ENCODE measurements at places on chromosomes 6 and 20. TPM values are rescaled to one million over a fixed set of nuclear protein-coding genes. Genes with fewer than 3 reads are reported as not detected.
A peak's percentile ranks its signal among the peaks of the same experiment; 100 is the strongest.

PSMB1 gene
- total RNA-seq: 261 TPM

DNA sequence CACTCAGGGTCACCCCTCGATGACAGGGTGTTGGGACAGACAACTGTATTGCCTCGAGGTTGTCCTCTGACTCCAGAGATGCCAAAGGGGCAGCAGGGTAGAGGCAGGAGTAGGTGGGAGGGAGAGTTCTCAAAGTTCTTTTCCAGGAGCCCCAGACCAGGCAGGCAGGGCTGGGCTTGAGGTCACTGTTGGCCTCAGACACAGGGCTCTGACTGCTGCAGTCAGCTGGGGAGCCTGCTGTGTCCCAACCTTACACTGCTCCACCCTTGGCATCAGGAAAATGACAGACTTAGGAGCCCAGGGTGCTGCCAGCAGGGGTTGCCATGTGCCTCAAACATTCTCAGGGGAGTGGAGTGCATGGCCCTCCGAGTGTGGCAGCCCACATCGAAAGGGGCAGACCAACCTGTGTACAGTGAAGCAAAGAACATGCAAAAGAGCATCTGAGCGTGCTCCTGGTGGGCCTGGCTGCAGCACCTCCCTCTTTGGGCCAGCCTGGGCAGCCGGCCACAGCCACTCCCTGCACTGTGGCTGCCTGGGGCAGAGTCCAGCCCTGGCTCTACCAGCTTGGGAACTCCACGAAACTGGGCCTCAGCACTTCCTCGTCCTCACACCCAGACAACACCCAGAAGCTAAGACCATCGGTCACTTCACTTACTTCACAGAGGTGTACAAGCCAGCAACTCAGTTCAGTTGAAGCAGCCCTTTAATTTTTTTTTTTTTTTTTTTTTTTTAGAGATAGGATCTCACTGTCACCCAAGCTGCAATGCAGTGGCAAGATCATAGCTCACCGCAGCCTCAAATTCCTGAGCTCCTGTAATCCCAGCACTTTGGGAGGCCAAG lies 24.0 kb downstream of the C6orf132 start:
- no peaks in the 10 kb centered on the region for H3K36me3 ChIP-seq
- H3K27me3 ChIP-seq: no peaks in the 10 kb centered on the region
- peaks cover 38% of the 10 kb centered on the region for H3K4me1 ChIP-seq
- peak overlapping the region; percentile 33 for H3K27ac ChIP-seq
- no peak overlapping the region for H3K4me3 ChIP-seq
- DNase-seq: peak; percentile 82

- no peaks in the 10 kb centered on the region for H3K4me1 ChIP-seq
- no peak overlapping the region for H3K4me3 ChIP-seq
- H3K27ac ChIP-seq: no peak overlapping the region
- H3K36me3 ChIP-seq: no peaks in the 10 kb centered on the region
These were observed 96.2 kb downstream of the TTLL2 start for GRCh38 chr6:167420858-167421766.

GRCh38 chr6:170153436-170154319 lies 137.2 kb downstream of the DLL1 start:
- H3K36me3 ChIP-seq: no peaks in the 10 kb centered on the region
- H3K4me1 ChIP-seq: no peaks in the 10 kb centered on the region
- peaks cover 9% of the 10 kb centered on the region for H3K27me3 ChIP-seq
- H3K4me3 ChIP-seq: no peak overlapping the region
- H3K27ac ChIP-seq: no peak overlapping the region
- no peak for DNase-seq

DNA sequence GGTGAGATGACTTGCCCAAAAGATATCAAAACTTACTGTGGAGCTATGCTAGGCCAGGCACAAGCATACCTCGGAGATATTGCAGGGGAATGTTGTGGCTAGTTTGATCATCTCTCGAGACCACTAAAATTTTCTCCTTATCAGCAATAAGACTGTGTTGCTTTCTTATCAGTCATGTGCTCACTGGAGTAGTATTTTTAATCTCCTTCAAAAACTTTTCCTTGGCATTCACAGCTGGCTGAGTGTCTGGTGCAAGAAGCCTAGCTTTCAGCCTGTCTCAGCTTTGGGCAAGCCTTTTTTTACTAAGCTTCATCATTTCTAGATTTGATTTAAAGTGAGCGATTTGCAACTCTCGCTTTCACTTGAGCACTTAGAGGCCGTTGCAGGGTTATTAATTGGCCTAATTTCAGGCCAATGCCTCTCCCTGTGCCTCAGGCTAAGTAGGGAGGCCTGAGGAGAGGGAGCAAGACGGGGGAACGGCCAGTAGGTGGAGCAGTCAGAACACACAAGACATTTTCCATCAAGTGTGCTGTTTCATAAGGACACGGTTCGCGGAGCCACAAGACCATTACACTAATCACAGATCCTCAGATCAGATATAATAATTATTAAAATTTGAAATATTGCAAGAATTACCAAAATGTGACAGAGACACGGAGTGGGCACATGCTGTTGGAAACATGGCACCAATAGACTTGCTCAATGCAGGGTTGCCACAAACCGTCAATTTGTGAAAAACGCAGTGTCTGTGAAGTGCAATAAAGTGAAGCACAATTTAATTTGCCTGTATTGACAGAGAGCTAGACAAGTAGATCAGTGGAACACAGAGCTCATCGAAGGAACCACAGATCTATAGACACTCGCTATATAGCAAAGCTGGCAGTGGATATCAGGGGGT lies 106.8 kb upstream of the SIRPG start:
- no peaks in the 10 kb centered on the region for H3K36me3 ChIP-seq
- peak; percentile 88 for DNase-seq
- H3K4me3 ChIP-seq: no peak overlapping the region

TSHZ2 gene
- 13.4 TPM for total RNA-seq

TBX18 gene
- 16.2 TPM for total RNA-seq

- no peak overlapping the region for H3K4me3 ChIP-seq
- peaks cover 34% of the 10 kb centered on the region for H3K4me1 ChIP-seq
- H3K27ac ChIP-seq: peak overlapping the region; percentile 16
- DNase-seq: peak; percentile 79
These were observed 14.7 kb upstream of the PYGB start for GRCh38 chr20:25233016-25233772.

F13A1 gene
- not detected for total RNA-seq

DNA sequence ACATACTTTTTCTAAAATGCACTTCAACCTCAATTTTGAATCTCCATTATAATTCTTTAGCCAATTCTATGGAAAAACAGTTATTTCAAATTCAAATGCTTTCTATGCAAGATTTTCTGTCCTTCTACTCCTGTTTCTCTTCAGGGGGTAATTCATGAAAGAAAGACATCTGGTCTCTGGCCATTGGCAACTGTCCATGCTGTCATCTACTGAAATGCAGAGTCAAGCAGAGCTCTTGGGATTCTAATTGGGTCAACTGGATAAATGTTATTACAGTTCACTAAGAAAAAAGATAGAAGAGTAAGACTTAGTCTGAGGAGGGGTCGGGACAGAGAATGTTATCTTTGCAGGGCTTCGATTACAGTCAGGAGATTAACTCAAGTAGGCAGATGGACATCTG lies 22.0 kb upstream of the BMP5 start:
- no peaks in the 10 kb centered on the region for H3K36me3 ChIP-seq
- no peaks in the 10 kb centered on the region for H3K27me3 ChIP-seq
- H3K4me1 ChIP-seq: peaks cover 14% of the 10 kb centered on the region
- no peak overlapping the region for H3K27ac ChIP-seq
- no peak for DNase-seq
- no peak overlapping the region for H3K4me3 ChIP-seq

- H3K36me3 ChIP-seq: no peaks in the 10 kb centered on the region
- H3K4me3 ChIP-seq: no peak overlapping the region
These were observed 253.5 kb downstream of the NRN1 start for GRCh38 chr6:5753209-5753608.

KHDC1L gene
- not detected for total RNA-seq

DNA sequence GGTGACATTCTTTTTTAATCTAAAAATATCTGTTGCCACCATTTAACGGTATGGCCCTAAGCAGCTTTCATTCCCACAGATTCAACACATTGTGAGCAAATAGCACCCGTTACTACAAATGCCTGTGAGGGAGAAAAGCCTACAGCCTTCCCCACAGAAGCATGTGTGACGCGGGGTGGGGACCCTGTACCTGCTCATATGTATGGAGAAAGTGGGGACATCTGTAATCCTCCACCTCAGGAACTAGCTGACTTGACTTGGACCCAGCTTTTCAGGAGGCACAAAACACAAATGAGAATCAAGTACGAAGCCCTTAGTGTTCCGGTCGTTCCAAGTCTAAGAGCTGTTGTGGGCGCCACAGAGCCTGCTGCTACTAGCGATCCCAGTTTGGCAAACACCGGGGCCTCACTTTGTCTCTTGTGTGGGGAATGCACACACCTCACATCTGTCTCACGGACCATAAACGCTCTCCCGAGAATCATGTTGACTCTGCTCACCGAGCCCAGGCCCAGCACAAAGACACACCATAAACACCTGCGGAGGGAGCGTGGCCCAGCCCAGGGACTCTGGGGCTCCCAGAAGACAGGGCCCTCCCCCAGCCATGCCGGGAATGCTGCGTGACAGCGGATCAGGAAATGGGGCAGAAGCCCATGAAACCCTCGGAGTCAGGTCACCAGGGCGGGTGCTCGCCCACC lies 21.6 kb downstream of the DLL1 start:
- no peak overlapping the region for H3K4me3 ChIP-seq
- H3K36me3 ChIP-seq: no peaks in the 10 kb centered on the region
- no peak for DNase-seq
- peaks cover 8% of the 10 kb centered on the region for H3K27me3 ChIP-seq

- no peaks in the 10 kb centered on the region for H3K27me3 ChIP-seq
- H3K4me1 ChIP-seq: peaks cover 25% of the 10 kb centered on the region
- no peak for DNase-seq
- no peak overlapping the region for H3K4me3 ChIP-seq
These were observed 35.0 kb downstream of the TGM2 start for GRCh38 chr20:38129893-38130609.

- no peaks in the 10 kb centered on the region for H3K36me3 ChIP-seq
- peak overlapping the region; percentile 94 for H3K4me3 ChIP-seq
- peaks cover 45% of the 10 kb centered on the region for H3K4me1 ChIP-seq
- DNase-seq: peak; percentile 52
- no peaks in the 10 kb centered on the region for H3K27me3 ChIP-seq
These were observed 3.5 kb downstream of the AKIRIN2 start for GRCh38 chr6:87698547-87699006.

DNA sequence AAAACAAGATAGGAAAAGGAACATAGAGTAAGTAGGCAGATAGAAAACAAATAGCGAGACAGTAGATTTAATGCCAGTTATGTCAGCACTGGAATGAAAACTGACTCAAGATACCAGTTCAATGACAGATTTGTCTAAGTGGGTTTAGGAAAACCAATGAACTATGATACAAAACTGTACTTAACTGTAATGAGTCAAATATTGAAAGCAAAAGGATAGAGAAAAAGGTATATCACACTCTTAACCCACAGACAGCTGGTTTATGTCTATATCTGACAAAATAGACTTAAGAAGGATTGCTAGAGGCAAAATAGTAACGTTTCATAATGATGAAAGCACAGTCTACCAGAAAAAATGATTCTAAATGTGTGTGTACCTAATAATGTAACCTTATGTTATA lies 38.2 kb downstream of the ATRN start:
- no peak overlapping the region for H3K27ac ChIP-seq
- no peaks in the 10 kb centered on the region for H3K4me1 ChIP-seq
- H3K27me3 ChIP-seq: no peaks in the 10 kb centered on the region
- no peaks in the 10 kb centered on the region for H3K36me3 ChIP-seq
- no peak for DNase-seq
- no peak overlapping the region for H3K4me3 ChIP-seq

DNA sequence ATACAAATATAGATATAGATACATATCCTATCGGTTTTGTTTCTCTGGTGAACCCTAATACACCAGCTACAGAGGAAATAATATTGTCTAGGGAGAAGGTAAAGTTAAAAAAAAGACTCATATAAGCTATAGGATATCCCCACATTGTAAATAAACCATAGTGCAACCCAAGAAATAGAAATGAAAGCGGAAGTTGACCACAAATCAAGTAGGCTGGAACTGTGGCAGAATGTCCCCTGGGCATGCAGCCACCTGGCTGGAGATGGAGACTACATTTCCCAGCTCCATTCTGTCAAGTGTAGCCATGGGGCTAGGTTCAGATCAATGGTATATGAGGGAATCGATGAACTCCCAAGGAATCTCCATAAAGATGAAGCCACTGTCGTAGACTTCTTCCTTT lies 70.1 kb upstream of the RPS6KA2 start:
- H3K4me1 ChIP-seq: no peaks in the 10 kb centered on the region
- no peak overlapping the region for H3K4me3 ChIP-seq
- no peak overlapping the region for H3K27ac ChIP-seq
- DNase-seq: no peak

- H3K27me3 ChIP-seq: no peaks in the 10 kb centered on the region
- no peaks in the 10 kb centered on the region for H3K4me1 ChIP-seq
- H3K4me3 ChIP-seq: no peak overlapping the region
- H3K27ac ChIP-seq: no peak overlapping the region
- no peak for DNase-seq
These were observed 390.2 kb upstream of the FLRT3 start for GRCh38 chr20:14727485-14728150.

- no peaks in the 10 kb centered on the region for H3K4me1 ChIP-seq
- no peak overlapping the region for H3K4me3 ChIP-seq
- H3K27ac ChIP-seq: no peak overlapping the region
- no peaks in the 10 kb centered on the region for H3K36me3 ChIP-seq
- H3K27me3 ChIP-seq: peaks cover 32% of the 10 kb centered on the region
These were observed 63.7 kb downstream of the PRR18 start for GRCh38 chr6:166244353-166245045.

TSPO2 gene
- total RNA-seq: not detected

DNA sequence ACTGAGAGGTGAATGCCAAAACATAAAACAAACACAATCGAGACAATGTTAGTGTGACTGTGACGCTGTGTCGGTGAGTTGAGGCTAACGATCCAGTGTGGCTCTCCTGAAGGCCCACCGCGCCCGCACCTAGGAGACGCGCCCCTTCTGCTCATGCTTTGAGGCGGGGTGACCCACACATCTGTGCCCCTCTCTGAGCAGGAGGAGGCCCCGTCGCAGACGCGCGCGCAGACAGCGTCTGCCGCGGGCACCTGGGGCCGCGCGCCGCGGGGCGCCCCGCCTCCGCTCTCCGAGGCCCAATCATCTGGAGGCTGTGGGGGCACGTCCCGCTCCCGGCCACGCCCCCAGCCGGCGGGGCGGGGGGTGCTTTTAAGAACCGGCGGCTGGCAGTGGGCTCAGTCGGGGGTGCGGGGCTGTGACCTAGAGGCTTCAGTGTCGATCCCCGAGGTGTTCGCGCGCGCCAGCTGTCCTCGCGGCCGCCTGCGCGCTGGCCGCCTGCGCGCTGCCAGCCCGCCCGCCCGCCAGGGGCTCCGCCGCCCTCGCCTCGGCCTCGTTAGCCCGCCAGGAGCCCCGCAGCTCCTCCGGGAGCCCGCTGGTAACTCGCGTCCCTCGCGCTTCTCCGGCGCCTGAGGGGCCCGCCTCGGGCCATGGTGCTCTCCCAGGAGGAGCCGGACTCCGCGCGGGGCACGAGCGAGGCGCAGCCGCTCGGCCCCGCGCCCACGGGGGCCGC lies at the start of gene SLC16A10:
SLC16A10 (plus strand) TSS at position 398 of the 730 bp plus-strand sequence; CDS start at position 648, 250 bp downstream.
- peak within 1 kb of the TSS; percentile 64 for H3K4me3 ChIP-seq
- H3K36me3 ChIP-seq: no peaks in the 10 kb centered on the region
- peak; percentile 33 for DNase-seq
- no peaks in the 10 kb centered on the region for H3K4me1 ChIP-seq
- no peak within 1 kb of the TSS for H3K27ac ChIP-seq

Measured in GM23248 (cell line).